ENCODE measurements at places on chromosomes 2 and 18. TPM values are rescaled to one million over a fixed set of nuclear protein-coding genes. Genes with fewer than 3 reads are reported as not detected.

Gene IL18R1
- total RNA-seq, result 5.5 TPM

Gene RAX
- not detected for total RNA-seq

Gene COLEC12
- not detected for total RNA-seq

Gene C2orf72
- total RNA-seq, result not detected

Gene NEU2
- total RNA-seq, result not detected

Gene MYO3B
- total RNA-seq, result 0.34 TPM

All from nasal cavity respiratory epithelium epithelial cell of viscerocranial mucosa (primary cell).